Type B pancreatic cell (in vitro differentiated cells): ENCODE measurements at places on chromosomes 1 and 21.

DNA sequence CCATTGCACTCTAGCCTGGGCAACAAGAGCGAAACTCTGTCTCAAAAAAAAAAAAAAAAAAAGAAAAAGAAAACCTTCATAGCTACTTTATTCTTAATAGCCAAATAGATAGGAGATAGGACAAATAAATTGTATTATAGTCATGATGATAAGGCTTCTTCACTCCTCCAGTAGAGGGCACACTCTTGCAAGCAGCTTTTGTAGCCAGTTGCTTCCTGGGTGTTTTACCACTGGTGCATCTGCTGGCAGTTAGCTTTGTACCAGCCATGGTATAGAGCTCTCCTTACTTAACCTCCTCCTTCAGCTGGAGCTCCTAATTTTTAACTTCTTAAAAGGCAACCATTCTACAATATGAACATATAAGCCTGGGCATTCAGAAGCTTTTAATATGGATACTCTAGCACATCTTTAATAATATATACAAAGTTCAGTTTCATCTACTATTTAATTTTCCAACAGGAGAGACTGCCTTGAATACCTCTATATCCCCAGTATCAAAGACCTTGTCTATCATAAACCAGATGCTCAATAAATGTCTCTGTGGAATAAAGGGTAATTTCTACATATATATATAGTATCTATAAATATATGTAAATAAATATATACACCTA is 35.8 kb downstream of the EVI5 start:
- no peaks in the 10 kb centered on the region for H3K27me3 ChIP-seq
- H3K36me3 ChIP-seq = no peaks in the 10 kb centered on the region
- no peak for DNase-seq
- no peak overlapping the region for H3K27ac ChIP-seq
- no peak overlapping the region for H3K4me3 ChIP-seq

- no peaks in the 10 kb centered on the region for H3K36me3 ChIP-seq
- H3K4me1 ChIP-seq = peaks cover 8% of the 10 kb centered on the region
- H3K27ac ChIP-seq = no peak overlapping the region
- H3K27me3 ChIP-seq = peaks cover 27% of the 10 kb centered on the region
- DNase-seq = no peak
Observed at GRCh38 chr1:25754470-25755181, 45.4 kb upstream of the SELENON start.

DNA sequence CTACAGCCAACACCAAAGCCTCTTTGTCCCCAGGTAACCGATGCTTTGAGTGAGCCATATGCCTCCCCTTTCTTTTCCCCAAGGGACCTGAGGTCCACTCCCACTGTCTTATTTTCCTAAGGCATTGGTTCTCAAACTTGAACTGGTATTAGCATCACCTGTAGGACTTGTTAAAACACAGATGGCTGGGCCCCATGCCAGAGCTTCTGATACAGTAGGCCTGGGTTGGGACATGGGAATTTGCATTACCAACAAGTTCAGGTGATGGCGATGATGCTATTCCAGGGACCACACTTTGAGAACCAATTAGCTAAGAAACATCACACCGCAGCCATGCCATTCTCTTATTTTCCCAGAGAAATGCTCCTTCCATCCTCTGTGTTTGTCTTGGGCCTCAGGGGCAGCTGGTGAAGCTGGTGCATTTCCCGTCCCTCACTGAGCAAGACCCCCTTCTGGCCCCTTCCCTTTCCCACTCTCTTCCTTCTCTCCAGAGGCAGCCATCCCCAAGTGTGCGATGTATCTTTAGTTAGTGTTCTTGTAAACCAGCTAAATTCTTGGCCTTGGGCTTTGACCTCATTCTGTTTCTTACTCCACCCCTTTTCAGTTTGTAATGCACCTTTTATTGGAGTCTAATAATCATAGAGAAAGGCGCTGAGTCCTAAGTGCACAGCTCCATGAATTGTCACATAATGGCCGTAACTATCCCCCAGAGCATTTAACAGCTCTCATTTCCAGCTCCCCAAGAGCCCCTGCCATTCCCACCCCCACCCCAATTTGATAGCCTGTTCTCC is 14.2 kb upstream of the TTC22 start:
- H3K4me1 ChIP-seq = peaks cover 18% of the 10 kb centered on the region
- H3K27me3 ChIP-seq = peaks cover 15% of the 10 kb centered on the region
- H3K36me3 ChIP-seq = no peaks in the 10 kb centered on the region
- peak; percentile 18 for DNase-seq
- no peak overlapping the region for H3K27ac ChIP-seq

DNA sequence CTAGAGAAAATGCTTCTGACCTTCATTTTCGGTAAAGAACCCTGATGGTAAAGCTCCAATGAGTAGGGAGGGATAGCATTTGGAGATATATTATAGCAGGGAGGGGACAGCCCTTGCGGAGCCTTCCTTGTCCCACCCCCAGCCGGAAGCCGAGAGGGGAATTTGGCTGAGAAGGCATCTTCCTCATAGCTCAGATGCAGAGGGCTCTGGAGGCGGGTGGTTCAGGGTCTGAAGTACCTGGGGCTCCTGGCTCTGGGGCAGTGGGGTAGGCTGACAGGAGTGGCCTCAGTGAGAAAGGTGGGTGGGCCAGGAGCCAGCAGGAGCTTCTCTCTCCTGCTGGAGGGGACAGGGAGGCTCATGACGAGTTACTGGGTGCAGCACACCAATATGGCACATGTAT is 88.0 kb upstream of the IFFO2 start:
- DNase-seq = no peak
- no peaks in the 10 kb centered on the region for H3K36me3 ChIP-seq
- peaks cover 12% of the 10 kb centered on the region for H3K27me3 ChIP-seq
- H3K4me3 ChIP-seq = no peak overlapping the region
- no peak overlapping the region for H3K27ac ChIP-seq

DNA sequence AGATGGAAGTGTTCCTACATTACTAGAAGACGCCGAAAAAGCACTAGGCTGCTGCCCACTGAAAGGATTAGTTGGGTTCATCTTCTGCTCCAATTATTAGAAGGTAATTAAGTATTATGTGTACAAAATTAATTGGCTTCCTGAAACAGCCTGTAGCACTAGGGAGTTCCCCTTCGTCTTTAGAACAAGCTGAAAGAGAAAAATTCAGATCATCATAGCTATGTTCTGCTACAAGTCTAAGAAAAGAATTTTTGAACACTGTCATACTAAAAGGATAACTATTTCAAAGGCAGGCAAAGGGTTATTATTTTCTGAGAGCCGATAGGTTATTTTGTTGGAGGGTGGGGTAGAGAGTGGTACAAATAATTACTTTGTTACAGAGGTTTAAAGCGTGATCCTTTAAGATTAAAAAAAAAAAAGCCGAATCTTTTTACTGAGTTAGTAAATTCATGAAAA is at the start of gene MCM3AP:
Gene MCM3AP (minus strand): TSS at position 406 of the 456 bp plus-strand sequence. CDS start 325 bp downstream, at position 81.
- H3K27me3 ChIP-seq = no peaks in the 10 kb centered on the region
- no peak for DNase-seq
- peaks cover 24% of the 10 kb centered on the region for H3K4me1 ChIP-seq
- H3K36me3 ChIP-seq = peaks cover 28% of the 10 kb centered on the region
- H3K27ac ChIP-seq = peak within 1 kb of the TSS; percentile 92
- H3K4me3 ChIP-seq = peak within 1 kb of the TSS; percentile 96

GRCh38 chr1:155196103-155196892 is 11.4 kb downstream of the THBS3 start:
- H3K4me3 ChIP-seq = peak overlapping the region; percentile 92
- H3K27me3 ChIP-seq = no peaks in the 10 kb centered on the region
- DNase-seq = no peak
- peak overlapping the region; percentile 77 for H3K27ac ChIP-seq

- peaks cover 4% of the 10 kb centered on the region for H3K36me3 ChIP-seq
- H3K27ac ChIP-seq = peak overlapping the region; percentile 80
- H3K4me3 ChIP-seq = no peak overlapping the region
Observed at GRCh38 chr1:109933856-109934711, 23.4 kb downstream of the CSF1 start.

DNA sequence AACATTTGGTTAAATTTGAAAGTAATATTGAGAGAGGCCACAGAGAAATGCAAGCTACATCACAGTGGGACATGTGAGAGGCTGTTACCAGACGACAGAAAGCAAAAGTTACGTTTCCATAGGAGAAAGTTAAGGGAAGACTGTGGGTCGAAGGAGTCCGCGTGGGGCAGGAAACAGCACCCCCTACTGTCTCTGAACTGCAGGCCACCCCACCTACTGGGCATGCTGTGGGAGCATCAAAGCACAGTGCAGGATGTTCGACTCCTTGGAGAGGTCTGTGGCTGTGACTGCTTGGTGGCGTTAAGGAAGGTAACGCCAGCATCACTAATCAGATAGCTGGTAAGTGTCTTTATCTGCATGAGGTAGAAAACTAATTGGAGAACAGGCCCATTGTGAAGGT is 123.9 kb downstream of the PTBP2 start:
- peaks cover 4% of the 10 kb centered on the region for H3K4me1 ChIP-seq
- H3K36me3 ChIP-seq = no peaks in the 10 kb centered on the region
- no peak overlapping the region for H3K27ac ChIP-seq
- no peak for DNase-seq
- H3K27me3 ChIP-seq = no peaks in the 10 kb centered on the region

DNA sequence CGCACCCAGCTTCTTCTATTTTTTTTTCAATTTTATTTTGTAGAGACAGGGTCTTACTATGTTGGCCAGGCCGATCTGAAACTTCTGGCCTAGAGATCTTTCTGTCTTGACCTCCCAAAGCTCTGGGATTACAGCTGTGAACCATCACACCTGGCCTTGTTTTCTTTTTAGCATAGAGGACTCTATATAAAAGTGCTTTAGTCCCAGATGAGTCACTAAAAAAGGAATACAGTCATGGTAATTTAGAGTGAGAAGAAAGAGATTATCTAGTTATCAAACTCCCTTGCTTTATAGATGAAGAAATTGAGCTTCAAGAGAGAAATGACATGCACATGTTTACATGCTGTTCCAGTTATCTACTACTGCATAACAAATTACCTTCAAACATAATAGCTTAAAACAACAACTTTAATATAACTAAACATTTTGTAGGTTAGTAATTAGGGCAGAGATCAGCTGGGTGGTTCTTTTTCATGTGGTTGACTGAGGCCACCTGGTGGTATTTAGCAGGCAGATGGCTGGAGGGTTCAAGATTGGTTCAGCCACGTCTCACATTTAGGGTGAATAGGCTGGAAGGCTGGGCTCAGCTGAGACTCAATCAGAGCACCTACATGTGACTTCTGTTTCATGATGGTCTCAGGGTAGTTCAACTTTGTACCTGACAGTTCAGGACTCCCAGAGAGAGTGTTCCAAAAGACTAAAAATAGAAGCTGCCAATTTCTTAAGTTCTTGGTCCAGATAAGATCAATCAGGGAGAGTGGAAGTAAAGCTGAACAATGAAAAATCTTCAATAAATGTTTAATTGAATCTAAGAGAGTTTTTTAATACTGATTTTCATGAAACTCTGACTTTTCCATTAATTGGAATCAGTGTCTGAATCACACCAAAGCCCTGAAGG is 16.9 kb upstream of the MTF2 start:
- H3K4me1 ChIP-seq = no peaks in the 10 kb centered on the region
- no peak overlapping the region for H3K27ac ChIP-seq
- DNase-seq = no peak
- peaks cover 28% of the 10 kb centered on the region for H3K27me3 ChIP-seq

GRCh38 chr1:44283524-44284173 is 70.4 kb downstream of the DMAP1 start:
- no peak overlapping the region for H3K4me3 ChIP-seq
- H3K36me3 ChIP-seq = peaks cover 27% of the 10 kb centered on the region
- peak overlapping the region; percentile 47 for H3K27ac ChIP-seq
- no peaks in the 10 kb centered on the region for H3K27me3 ChIP-seq
- DNase-seq = no peak
- H3K4me1 ChIP-seq = no peaks in the 10 kb centered on the region

- no peaks in the 10 kb centered on the region for H3K27me3 ChIP-seq
- peak overlapping the region; percentile 74 for H3K27ac ChIP-seq
- peaks cover 5% of the 10 kb centered on the region for H3K36me3 ChIP-seq
- peak overlapping the region; percentile 15 for H3K4me3 ChIP-seq
Observed at GRCh38 chr1:59214248-59215208, 82.4 kb upstream of the FGGY start.

DNA sequence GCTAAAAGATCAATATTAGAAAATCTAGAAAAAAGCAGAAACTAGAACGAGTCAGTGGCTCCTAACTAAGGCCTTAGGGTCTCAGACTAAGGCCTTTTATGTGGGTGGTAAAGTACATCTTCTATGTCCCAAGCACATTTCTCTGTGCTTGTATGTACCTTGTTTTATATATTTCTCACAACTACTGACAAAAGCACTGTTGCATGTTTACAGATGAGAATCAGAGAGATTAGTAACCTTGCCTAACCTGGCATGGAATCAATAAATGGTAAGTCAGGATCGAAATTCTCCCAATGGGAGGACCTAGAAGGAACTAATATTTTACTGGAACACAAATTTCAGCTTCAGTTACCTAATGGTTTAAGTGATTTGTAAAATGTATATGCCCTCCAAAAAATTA is 160.9 kb downstream of the FGGY start:
- H3K4me3 ChIP-seq = no peak overlapping the region
- no peak overlapping the region for H3K27ac ChIP-seq
- no peaks in the 10 kb centered on the region for H3K27me3 ChIP-seq
- H3K4me1 ChIP-seq = no peaks in the 10 kb centered on the region
- no peak for DNase-seq

DNA sequence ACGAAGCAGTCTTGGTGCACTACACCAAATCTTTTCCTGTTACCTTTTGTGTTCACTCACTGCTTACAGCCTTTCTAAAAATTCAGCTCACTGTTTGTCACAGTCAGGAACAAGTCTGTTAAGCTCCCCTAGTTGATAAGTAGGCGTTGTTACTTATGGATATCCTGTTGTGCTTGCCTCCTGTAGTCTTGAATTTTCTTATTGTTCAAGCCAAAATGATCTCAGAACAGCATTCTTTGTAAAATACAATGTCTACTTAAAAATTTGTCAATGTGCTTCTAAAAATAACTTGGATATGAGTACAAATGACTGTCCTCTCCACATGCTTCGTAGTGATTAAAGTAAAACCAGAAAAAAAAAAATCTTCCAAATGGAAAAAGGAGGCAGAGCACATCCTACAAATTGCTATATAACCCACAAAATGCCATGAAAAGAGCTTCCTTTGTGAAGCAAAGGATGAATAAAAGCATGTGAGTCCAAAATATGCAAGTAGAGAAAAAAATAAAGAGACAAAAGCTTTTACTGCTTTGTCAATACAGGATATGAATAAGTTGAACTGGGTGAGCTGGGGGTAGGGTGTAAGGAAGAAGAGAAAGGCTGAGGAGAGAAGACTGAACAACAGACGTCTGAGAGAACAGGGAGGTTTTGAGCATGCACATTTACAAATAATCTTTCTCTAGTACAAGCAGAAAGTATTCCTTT is 228.9 kb upstream of the ADGRL4 start:
- peaks cover 31% of the 10 kb centered on the region for H3K4me1 ChIP-seq
- H3K27ac ChIP-seq = no peak overlapping the region
- H3K4me3 ChIP-seq = no peak overlapping the region
- no peaks in the 10 kb centered on the region for H3K36me3 ChIP-seq

- no peaks in the 10 kb centered on the region for H3K27me3 ChIP-seq
- DNase-seq = no peak
- no peak overlapping the region for H3K4me3 ChIP-seq
- no peaks in the 10 kb centered on the region for H3K36me3 ChIP-seq
Observed at GRCh38 chr1:152926091-152926490, 17.7 kb downstream of the IVL start.
